ENCODE measurements at places on chromosomes 7 and 10. TPM values are rescaled to one million over a fixed set of nuclear protein-coding genes. Genes with fewer than 3 reads are reported as not detected.

The ADRA2A gene
- 0.48 TPM for total RNA-seq

GRCh38 chr10:91569522-91569921 is 63.3 kb downstream of the PPP1R3C start:
- no peak for DNase-seq

DNA sequence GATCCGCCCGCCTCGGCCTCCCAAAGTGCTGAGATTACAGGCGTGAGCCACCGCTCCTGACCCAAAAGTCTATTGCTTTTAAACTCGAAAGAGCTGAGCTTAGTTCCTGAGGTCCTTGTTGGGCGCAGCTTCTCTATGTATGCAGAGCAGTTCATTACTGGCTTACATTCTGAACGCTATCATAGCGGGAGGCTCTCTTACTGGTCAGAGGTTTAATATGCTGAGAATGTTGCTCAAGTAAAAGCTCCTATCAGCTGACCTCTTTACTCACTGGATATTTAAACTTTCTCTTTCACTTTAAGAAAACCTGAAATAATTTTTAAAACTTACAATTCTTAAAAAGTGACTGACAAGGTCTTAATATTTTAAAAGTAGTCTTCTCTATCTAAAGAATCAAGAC is 160.8 kb upstream of the WNT16 start:
- DNase-seq: no peak

DNA sequence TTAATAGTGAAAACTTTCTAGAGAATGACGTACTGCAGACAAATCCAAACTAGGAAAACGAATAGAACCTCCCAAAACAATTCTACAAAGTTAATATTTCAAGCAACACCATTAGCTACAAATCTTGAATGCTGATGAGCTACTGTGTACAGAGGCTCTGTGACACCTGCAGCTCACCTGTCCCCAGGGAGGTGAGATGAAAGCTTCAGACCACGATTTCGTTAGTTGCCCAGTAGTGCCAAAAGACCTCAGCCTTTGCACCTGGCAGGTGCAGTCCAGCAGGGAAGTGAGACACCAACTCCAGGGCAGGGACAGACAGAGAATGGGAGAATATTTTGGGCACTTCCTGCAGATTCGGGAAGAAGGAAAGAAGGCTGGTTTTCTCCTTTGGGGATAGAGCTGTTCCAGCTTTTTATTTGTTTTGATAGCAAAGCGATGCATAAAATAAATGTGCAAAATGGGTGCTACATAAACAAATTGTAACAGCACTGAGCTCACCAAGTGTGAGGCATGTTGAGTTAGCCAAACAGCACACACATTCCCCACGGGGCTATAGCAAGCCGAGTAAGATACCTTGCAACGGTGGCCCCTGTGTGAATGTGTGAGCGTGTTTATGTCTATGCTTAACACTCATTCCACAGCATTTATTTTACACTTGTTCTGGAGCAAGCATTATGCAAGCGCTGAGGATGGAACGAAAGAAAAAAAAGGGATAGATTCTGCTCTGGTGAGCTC is 1024.8 kb upstream of the AUTS2 start:
- DNase-seq: no peak

All from glomerular endothelial cell (primary cell).